ENCODE measurements at places on chromosomes 2 and 18. TPM values are rescaled to one million over a fixed set of nuclear protein-coding genes. Genes with fewer than 3 reads are reported as not detected.

MLPH gene
- not detected for polyA plus RNA-seq

TWSG1 gene
- polyA plus RNA-seq = 11.6 TPM

TYW5 gene
- 11.0 TPM for polyA plus RNA-seq

LONRF2 gene
- polyA plus RNA-seq = 7.2 TPM

PRSS56 gene
- not detected for polyA plus RNA-seq

DSG3 gene
- 0.04 TPM for polyA plus RNA-seq

REG1A gene
- polyA plus RNA-seq = not detected

OSR1 gene
- not detected for polyA plus RNA-seq

GTF2A1L gene
- not detected for polyA plus RNA-seq

MYO1B gene
- 8.6 TPM for polyA plus RNA-seq

EDAR gene
- not detected for polyA plus RNA-seq

LYPD6B gene
- not detected for polyA plus RNA-seq

AQP12A gene
- not detected for polyA plus RNA-seq

ARHGEF33 gene
- polyA plus RNA-seq = 130 TPM

OTOS gene
- not detected for polyA plus RNA-seq

TCF23 gene
- polyA plus RNA-seq = not detected

ST8SIA5 gene
- 19.2 TPM for polyA plus RNA-seq

SPRED2 gene
- 6.2 TPM for polyA plus RNA-seq

SERPINB12 gene
- not detected for polyA plus RNA-seq

SCN2A gene
- 47.8 TPM for polyA plus RNA-seq

SLC9A4 gene
- polyA plus RNA-seq = 0.15 TPM

CNTNAP5 gene
- polyA plus RNA-seq = 40.2 TPM

CEBPZ gene
- 35.3 TPM for polyA plus RNA-seq

TUBA3E gene
- polyA plus RNA-seq = 0.20 TPM

DSG4 gene
- polyA plus RNA-seq = not detected

C2orf72 gene
- polyA plus RNA-seq = 3.6 TPM

IL36RN gene
- polyA plus RNA-seq = not detected

CRYBA2 gene
- polyA plus RNA-seq = not detected

TMEM200C gene
- polyA plus RNA-seq = 1.1 TPM

SFXN5 gene
- polyA plus RNA-seq = 53.2 TPM

NR4A2 gene
- 7.2 TPM for polyA plus RNA-seq

DES gene
- not detected for polyA plus RNA-seq

NOL4 gene
- polyA plus RNA-seq = 12.3 TPM

FNDC4 gene
- 5.1 TPM for polyA plus RNA-seq

AGXT gene
- polyA plus RNA-seq = not detected

PCARE gene
- polyA plus RNA-seq = 0.22 TPM

CAPN14 gene
- 0.14 TPM for polyA plus RNA-seq

PASK gene
- 1.3 TPM for polyA plus RNA-seq

PROM2 gene
- not detected for polyA plus RNA-seq

PROC gene
- not detected for polyA plus RNA-seq

Data from Purkinje cell (primary cell).